ENCODE measurements at places on chromosomes 2 and 18.

GRCh38 chr2:217979151-217979811 is 23.5 kb downstream of the TNS1 start:
- DNase-seq, result no peak

- no peak for DNase-seq
Measured at GRCh38 chr2:191385416-191386160, 140.4 kb downstream of the MYO1B start.

DNA sequence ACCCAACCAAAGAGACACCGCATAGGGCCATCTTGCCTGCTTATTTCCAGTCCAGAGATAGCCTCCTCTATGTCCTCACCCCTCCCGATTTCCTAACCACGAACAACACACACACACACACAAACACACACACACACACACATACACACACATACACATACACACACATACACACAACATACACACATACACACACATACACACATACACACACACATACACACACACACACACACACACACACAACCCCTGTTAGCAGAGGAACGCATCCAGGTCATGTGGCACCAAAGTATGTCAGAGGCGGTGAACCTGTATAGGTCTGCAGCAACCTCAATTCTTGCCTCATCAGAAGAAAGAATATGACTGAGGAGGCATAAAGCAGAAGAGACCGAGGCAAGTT is 18.5 kb upstream of the DNER start:
- no peak for DNase-seq

DNA sequence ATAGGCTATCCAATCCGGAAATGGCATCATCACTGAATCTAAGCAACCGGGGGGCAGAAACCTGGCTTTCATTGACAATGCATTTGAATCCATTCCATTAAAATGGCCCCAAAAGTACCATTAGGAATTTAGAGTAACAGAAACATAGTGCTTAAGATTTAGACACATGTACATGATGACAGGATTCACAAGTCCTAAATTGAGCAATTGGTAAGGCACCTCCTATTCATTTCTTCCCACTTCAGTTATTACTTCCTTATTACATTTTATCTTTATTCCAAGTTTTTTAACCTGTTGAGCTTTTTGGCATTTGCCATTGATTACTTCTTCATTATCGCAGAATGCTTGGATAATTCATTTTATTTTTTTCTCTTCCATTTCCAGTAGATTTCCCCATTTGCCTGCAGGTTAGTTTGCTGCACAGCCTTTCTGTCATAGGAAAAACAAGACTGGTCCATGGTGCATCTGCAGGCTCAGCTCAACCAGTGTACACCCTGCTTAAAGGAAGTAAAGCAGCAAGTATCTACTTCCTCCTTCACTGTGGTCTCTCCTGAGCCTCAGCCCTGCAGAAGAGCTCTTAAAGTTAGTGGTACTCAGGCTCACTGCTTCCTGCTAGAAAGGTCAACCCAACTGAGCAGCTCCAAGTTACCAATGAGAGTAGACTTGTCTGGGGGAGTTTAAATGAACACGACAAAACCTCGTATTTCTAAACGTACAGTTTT is 89.2 kb downstream of the DOCK10 start:
- no peak for DNase-seq

GRCh38 chr18:37667836-37668235 is 102.2 kb upstream of the CELF4 start:
- DNase-seq, result no peak

GRCh38 chr2:232872826-232873225 is 2.8 kb downstream of the SNORC start:
- DNase-seq, result no peak

GRCh38 chr18:53749766-53750165 is 474.7 kb downstream of the MBD2 start:
- DNase-seq, result no peak

DNA sequence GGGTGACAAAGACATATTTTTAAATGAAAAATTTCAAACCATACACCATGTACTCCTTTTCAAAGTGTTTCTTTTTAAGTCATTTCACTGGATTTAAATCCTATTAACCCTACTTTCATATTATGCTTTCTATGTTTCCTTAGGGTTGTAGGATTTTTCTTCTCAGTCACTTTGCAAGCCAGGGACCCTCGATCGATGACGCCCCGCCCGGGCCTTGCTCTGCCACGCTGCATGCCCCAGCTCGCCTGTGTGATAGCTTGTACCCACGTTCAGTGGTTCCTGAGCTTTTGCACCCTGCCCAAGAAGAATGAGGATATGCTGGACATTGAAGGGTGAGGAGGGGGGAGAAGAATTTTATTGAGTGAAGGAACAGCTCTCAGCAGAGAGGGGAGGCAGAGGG is 568.0 kb downstream of the TRIB2 start:
- DNase-seq, result no peak

- DNase-seq, result peak; percentile 60
Measured at GRCh38 chr2:73938718-73939352, 12.2 kb downstream of the DGUOK start.

GRCh38 chr18:11951390-11951851 is 29.9 kb upstream of the IMPA2 start:
- DNase-seq, result no peak

DNA sequence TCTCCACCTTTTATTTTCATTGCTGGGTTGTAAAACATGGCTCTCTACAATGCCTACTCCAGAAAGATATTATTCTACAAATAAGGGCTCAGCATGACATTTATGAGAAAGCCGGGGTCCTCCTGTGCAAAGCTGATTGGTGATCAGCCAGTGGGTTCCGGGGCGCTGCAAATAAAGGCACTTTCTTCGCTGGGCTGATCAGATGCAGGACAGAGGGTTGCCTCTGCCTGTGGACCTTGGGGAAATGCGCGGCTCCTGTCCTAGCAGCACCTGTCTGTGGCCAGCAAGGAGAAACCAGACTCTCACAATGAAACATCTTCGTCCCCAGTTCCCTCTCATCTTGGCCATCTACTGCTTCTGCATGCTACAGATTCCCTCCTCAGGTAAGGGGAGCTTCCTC is at the start of gene NMS:
Gene NMS, plus strand, starts transcription at position 301 of the 400 bp plus-strand sequence. Its CDS starts 7 bp downstream, at position 308.
- no peak for DNase-seq

GRCh38 chr2:63699549-63699839 is 110.7 kb downstream of the MDH1 start:
- DNase-seq, result no peak

- DNase-seq, result no peak
Measured at GRCh38 chr18:5068851-5069250, 128.2 kb downstream of the AKAIN1 start.

DNA sequence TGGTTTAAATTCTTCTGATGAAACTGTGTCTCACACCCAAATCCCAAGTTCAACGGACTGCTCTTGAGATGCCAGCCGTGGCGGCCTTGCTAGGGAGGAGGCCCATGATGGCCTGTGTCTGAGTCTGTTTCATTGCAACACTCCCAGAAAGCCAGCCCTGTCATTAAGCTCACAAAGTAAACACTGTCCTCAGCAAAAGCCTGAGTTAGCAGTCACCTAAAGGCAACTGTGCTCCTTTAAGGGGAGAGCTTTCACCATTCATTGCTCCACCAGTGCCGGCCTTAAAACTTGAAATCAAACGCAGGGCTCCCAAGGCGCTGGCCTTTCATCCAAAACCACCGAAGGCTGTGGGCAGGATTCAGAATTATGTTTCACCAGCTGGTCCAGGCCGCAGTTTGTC is 42.5 kb upstream of the PPP1CB start:
- DNase-seq, result no peak

GRCh38 chr2:114735126-114735525 is 292.7 kb downstream of the DPP10 start:
- no peak for DNase-seq

- DNase-seq, result no peak
Measured at GRCh38 chr2:202108345-202108744, 35.3 kb downstream of the KIAA2012 start.

DNA sequence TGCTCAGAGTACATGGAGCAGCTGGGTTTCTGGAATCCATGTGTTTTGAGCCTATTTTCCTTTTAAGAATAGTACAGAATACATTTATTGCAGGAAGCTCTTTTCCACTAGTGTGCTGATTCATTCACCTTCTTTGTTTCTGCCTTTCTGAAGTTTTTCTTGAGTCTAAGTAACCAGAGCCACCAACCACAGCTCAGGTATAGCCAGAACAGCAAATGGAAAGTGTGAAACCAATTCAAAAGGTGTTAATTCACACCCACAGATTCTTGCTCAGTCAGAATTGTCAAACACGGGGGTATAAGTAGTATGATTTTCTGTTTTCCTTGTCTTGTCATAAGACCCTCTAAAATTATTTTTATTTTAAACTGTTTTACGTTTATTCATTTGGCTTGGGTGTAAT is 75.9 kb upstream of the DYNAP start:
- no peak for DNase-seq

DNA sequence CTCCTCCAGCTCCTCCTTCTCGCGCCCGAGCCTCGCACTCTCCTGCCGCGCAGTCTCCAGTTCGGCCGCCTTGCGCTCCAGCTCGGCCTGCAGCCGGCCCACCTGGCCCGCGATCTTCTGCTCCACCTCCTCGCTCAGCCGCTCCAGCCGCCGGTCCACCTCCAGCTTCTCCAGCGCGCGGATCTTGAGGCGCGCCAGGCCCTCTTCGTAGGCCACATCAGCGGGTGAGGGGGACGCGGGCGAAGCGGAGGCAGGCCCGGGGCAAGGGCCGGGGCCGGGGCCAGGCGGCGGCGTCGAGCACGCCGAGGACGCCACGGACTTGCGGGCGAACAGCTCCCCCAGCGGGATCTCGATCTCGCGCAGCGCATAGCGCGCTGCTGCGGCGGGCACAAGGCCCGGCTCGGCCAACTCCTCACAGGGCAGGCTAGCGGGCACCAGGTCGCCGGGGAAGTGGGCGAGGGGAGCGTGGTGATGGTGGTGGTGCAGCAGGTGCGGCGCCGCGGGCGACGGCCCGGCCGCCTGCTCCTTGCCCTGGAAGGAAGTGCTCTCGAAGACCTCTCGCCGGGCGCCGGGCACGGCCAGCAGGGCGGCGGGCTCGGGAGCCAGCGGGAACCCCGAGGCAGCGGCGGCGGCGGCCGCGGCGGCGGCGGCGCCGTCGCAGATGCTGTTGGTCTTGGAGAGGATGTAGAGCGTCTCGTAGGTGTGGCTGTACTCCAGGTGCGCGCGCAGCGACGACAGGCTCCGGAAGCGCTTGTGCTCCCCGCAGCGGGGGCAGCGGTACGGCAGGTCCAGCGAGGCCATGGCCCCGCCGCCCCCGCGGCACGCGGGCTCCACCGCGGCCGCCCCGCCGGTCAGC is 15.2 kb downstream of the FBXO41 start:
- DNase-seq, result no peak

DNA sequence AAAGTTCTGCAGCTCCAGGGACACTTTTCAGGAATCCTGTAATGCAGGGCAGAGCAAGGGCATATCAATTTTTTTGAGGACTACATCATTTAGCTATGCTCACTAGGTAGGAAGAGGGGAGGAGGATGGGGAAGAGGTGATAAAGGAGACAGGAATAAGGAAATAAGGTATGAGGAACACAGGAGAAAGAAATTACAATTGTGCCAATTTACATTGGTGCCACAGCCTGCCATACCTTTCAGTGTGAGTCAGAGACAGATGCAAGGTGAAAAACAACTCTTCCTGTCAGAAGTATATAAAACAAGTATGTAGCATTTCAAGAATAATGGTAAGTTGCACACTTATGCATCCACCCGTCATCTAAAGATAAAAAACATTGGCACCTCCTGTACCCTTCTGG is 5.4 kb upstream of the MRPS9 start:
- no peak for DNase-seq

GRCh38 chr2:237696461-237696860 is 69.1 kb downstream of the LRRFIP1 start:
- no peak for DNase-seq

Data from HS-5 (cell line).